ENCODE measurements at places on chromosomes 1 and 21. TPM values are rescaled to one million over a fixed set of nuclear protein-coding genes. Genes with fewer than 3 reads are reported as not detected.

Gene OR10Z1
- total RNA-seq, result not detected

GRCh38 chr1:199279872-199280645 is 641.2 kb downstream of the PTPRC start:
- DNase-seq, result no peak

DNA sequence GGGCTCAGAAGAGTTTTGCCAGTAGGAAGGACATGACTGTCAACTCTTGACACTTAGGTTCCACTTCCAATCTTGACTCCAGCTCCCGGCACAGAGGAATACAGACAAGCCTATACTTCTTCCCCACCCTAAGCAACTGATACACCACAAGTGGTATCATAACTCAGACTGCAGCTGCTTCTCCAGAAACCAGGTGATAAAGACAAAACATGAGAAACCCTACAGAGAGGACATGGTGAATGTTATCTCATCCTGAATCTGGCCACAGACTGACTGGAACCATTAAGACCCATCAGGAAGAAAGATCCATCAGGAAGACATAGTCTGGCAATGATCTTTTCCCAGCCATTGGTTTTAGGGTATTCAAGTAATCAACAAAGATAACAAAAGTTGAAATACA is 13.8 kb downstream of the PAXBP1 start:
- DNase-seq, result no peak

- peak; percentile 4 for DNase-seq
Observed at GRCh38 chr1:42035205-42035829, 116.6 kb upstream of the HIVEP3 start.

Gene CLEC20A
- not detected for total RNA-seq

GRCh38 chr1:99647490-99647889 is 1.6 kb downstream of the PALMD start:
- no peak for DNase-seq

DNA sequence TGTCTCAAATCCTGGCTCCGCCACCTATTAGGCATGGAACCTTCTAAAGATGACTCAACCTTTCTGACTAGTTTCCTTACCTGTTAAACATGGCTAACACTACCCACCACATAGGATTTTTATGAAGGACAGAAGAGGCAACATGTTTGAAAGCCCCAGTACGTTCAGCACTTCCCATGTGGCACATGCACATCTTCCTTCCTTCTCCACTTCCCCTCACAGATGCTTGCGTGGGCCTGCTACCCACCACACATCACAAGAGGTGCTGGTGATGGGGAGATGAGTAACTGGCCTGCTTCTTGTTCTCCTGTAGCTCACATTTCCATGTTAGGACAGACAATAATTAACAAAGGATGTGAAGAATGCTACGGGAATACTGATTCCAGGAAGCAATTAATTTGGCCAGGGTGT is 7.1 kb downstream of the ZBTB21 start:
- DNase-seq, result no peak

- no peak for DNase-seq
Observed at GRCh38 chr21:41369105-41369919, 7.5 kb downstream of the MX2 start.

DNA sequence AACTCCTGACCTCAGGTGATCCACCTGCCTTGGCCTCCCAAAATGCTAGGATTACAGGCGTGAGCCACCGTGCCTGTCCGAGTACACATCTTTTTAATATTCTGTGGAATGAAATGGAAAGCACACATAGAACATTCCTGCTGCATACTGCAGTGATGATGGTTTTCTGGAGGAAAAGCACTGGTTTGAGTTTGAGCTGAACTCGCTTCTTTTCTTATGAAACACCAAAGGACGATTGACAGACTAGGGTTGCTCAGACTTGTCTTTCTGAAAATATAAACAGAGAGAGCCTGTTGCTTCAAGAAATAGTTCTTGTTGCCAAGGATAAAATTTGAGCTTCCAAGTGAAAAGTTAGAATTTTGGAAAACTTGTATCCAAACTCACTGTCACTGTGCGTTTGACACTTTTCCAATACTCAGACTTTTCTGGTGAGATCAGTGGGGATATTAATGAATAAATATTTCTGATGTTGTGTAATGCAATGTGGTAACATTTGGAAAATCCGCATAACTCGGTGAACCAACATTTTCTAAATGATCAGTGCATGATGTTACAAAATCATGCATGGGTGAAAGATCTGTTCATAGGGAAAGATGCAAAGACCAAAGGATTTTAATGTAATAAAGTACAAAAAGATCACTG is 15.0 kb upstream of the ERMAP start:
- no peak for DNase-seq

- no peak for DNase-seq
Observed at GRCh38 chr1:9320520-9321479, 28.1 kb downstream of the SPSB1 start.

Gene LENEP
- total RNA-seq, result 0.48 TPM
